ENCODE measurements at places on chromosomes 7 and 10.
A peak's percentile ranks its signal among the peaks of the same experiment; 100 is the strongest.

DNA sequence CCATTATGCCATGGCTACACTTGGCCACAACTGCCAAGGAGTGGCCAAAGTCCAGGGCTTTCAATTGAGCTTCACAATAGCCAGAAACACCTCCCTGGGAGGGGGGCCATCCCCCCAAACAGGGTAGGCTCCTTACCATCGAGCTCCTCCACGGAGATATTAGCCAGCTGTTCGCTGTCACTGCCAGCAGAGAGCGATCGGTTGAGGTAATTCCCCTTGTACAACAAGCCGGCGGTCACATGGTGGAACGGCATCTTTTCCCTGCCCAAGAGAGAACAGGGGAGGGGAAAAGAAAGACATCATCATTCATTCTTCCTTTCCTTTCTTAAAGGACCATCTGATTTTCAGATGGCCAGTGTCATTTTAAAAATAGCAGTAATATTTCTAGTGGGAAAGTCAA is 133.6 kb downstream of the CALN1 start:
- DNase-seq: no peak

- no peak for DNase-seq
Observed at GRCh38 chr10:71776481-71776925, 3.2 kb upstream of the VSIR start.

GRCh38 chr10:21396889-21397288 is 128.6 kb downstream of the SKIDA1 start:
- DNase-seq: peak; percentile 47

DNA sequence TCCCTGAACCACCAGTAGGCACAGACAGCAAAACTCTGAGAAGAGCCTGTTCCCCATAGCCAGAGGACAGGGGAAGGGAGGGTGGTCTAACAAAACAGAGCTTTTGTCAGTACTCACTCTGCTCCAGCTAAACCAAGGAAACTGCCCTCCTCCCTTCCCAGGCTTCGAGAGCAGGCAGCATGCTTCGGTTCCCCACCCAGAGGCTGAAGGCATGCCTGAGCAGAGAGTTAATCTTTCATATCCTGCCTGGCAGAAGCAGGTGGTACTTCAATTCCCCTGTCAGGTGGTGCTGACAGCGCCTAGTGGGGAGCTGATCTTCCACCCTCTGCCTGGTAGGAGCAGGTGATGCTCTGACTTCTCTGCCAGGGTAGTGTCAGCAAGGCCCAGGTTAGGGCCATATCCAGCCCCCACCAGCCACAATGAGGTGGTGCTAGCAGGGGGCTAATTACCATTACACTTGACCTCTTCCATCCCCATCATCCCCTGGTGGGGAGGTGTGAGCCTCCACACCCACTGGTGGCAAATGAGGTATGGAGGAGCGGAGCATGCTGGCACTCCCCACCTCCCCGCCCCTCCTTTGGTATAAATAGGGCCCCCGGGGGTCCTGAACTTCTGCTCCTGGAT is 35.1 kb downstream of the SDK1 start:
- DNase-seq: no peak

DNA sequence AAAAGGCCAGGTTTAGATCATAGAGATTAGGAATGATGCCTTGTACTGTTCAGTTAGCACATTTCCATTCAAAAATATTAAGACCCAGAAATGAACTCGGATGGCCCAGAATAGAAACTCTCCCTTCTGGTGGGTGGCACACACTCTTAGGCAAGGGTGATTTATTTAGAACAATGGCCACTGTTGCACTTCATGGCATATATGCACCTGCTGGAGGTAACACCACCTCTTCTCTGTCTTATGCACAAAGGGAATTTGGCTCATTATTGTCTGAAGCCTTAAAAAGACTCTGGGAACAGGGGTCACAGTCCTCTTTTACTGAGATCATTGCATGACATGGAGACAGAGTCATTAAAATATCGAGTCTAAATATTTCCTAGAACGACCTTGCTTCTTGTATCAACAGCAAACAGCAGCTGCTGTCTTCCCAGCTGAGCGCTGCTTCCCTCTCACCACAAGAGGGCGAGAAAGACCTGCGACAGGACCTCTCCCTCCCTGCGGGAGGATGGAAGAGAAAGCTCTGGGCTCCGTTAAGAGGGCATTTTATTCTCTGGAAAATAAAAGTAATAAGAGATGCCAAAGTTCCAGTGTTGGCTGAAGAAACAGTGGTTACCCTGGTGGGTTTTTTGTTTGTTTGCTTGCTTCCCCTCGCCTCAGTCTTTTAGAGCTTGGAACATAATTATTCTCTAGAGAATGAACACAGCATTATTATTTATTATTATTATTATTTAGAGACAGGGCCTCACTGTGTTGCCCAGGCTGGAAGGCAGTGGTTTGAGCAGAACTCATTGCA is 13.5 kb upstream of the BAMBI start:
- DNase-seq: peak; percentile 87

- no peak for DNase-seq
Observed at GRCh38 chr7:42758124-42758523, 153.7 kb downstream of the C7orf25 start.

DNA sequence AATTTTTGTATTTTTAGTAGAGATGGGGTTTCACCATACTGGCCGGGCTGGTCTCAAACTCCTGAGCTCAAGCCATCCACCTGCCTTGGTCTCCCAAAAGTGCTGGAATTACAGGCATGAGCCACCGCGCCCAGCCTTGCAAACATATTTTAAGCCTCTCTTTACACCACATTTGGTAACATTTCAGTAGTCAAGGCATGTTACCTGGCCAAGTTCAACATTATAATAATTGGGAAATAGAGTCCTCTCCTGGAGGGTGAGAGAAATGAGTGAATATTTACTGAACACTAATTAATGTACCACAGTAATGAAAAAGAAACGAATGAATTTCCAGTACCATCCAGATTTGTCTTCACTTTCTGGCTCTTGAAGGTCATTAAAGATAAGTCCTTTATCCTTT is 10.0 kb upstream of the CNOT4 start:
- DNase-seq: no peak

GRCh38 chr7:43484678-43485395 is 98.1 kb upstream of the STK17A start:
- no peak for DNase-seq

- no peak for DNase-seq
Observed at GRCh38 chr7:46215987-46216567, 295.0 kb upstream of the IGFBP3 start.

DNA sequence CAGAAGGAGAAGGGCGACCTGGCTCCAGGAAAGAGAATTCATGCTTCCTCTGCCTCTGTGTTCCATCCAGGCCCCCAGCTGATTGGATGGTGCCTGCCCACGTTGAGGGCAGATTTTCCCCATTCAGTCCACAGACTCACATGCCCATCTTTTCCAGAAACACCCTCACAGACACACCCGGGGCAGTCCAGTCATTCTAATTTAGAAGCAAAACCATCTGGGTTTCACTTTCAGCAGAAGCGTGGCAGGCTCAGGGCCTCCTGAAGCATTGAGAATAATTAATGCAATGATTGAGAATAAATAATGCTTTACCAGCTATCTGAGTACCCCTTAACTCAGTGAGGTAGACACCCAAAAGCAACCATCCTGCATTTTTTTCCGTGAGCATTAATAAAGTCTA is 30.2 kb upstream of the CREB5 start:
- DNase-seq: no peak

DNA sequence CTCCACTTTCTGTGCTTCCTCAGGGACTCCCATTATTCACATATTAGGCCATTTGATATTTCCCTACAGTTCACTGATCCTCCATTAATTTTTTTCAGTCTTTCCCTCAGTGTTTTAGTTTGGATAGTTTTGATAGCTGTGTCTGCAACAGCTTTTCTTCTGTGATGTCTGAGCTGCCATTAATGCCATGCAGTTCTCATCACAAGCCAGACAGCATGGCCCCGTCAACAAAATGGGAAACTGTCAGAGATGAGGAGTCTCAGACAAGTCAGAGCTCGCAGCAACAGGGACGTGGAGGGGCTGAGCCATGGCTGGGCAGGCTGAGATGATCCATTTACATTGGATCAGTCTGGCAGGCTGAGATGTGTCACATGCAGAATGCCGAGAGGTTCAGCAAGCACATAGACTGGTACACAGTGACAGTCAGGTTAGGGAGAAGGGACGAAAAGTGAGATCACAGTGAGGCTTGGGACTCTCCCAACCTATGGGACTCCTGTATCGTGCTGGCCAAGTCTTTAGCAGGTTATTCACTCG is 65.4 kb downstream of the NPS start:
- DNase-seq: no peak

DNA sequence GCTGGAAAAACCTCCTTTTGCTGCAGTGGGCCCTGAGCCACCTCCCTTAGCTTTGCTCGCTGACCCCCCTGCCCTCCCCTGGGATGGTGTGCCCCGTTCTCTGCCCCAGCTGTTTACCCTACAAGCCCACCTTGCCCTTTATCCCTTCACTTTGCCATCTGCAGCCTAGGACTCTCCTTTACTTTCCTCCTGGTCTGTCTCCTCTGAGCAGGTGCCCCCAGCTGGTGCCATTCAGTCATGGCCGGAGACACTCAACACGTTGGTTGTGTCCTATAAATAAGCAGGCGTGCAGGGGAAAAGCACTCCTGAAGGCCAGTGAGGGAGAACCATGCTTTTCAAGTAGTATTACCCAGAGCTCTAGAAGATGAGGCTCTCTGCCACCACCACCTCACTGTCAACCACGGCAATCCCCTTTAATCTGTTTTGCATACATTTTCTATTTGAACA is 6.1 kb downstream of the RASSF4 start:
- no peak for DNase-seq

GRCh38 chr10:97000487-97001182 is 168.5 kb downstream of the LCOR start:
- DNase-seq: no peak

DNA sequence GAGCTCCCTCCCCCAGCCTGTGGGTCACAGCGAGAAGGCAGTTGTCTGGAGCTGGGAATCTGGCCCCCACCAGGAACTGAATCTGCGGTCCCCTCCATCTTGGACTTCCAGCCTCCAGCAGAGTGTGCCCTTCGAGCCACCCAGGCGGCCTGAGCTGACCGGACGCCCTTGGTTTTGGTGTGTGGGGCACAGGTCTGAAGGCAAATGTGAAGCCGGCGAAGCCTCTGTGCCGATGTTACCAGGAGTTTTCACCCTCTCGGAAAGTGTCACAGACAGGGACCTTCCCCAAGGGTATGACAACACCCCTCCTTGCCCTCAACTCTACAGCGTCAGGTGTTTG is 109.1 kb downstream of the DNAJB6 start:
- no peak for DNase-seq

- DNase-seq: no peak
Observed at GRCh38 chr7:24123076-24123475, 160.9 kb upstream of the NPY start.

DNA sequence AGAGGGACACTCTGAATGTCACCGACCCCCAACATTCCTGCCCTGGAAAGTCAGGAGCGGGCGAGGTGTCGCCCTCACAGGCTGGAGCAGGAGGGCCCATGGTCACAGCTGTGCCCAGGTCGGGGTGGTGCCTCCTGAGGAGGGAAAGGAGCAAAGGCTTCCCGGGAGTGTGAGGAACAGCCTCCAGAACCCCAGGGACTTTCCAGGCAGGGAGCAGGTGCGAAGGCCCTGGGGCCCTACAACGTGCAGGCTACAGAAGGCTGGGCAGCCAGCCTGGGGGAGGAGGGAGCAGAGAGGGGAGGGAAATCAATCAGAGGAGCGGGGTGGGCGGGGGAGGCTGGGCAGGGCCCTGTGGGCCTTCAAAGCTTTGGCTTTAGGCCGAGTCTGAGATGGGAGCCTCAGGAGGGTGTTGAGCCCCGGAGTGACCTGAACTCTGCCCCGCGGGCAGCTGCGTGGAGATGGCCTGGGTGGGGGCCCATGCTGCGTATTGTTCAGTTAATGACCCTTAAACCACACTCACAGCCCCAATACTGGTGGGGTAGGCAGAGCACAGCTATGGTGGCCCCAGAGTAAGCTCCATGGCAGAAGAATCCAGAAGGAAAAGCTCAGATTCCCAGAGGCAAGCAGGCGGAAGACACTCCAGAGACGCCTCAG is 44.2 kb upstream of the PPP2R2D start:
- no peak for DNase-seq

DNA sequence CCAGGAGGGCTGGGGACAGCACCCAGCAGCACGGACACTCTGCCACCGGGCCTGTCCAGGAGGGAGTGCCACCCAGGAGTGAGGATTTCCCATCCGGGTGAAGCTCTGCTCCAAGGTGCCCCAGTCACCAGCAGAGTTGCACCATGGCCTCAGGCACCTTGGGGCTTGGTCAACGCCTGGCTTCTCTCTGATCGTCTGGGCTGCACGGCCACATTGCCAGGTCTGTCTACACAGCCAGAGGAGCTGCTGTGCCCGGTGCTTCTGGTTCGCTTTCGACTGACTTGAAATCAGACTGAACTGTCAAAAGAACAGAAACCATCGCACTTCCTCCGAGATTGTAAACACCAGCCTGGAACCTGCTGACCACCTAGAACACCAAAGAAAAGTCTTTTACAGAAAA is 12.0 kb downstream of the SHH start:
- no peak for DNase-seq

- peak; percentile 87 for DNase-seq
Observed at GRCh38 chr7:121016966-121017365, 28.5 kb downstream of the CPED1 start.

- DNase-seq: no peak
Observed at GRCh38 chr10:4199196-4199595, 414.2 kb upstream of the KLF6 start.

DNA sequence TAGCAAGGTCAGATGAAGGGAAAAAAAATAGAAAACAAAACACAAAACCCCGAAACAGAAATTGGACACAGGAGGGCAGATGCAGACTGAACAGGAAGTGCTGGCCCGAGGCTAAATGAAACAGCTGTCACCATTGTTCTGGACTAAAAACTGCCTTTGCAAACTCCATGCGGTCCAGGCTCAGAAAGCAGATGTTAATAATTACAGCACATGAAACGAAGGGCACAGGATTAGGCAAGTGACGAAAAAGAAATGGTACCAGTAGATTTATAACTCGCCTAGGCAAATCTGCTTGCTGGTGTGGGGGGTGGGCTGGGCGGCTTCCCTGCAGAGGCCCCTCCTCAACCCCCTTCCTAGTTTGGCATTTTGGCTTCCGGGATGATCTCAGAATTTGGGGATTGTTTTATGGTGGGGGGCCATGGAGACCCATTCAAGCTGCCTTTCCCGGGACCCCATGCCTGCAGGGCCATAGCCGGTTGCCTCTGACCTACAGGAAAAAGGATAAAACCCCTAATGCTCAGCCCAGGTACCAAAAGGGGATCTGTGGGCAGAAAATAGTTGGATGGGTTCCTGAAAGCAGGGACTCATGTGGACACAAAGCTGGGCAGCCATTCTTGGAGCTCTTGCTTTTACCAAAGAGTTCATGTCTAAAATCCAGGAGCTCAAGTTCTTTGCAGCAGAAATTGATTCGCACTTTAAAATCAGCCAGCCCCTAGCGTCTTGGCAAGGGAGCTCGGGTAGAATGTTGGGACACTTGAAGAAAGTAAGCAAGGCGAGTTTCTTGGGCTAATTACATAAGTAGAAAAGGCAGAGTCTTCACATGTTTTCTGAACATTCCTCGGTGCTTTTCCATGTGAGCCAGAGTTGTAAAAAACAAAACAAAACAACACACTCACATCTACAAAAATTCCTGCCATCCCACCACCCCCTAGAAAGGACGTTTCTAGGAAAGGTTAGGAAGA is 39.0 kb upstream of the EMX2 start:
- DNase-seq: no peak

Measured in IMR-90 (cell line).